Activated effector memory CD4-positive, alpha-beta T cell treated with Interleukin-2 at 50 U/mL for 16 hours (primary cell): ENCODE measurements at places on chromosomes 16 and 17.
A peak's percentile ranks its signal among the peaks of the same experiment; 100 is the strongest.

DNA sequence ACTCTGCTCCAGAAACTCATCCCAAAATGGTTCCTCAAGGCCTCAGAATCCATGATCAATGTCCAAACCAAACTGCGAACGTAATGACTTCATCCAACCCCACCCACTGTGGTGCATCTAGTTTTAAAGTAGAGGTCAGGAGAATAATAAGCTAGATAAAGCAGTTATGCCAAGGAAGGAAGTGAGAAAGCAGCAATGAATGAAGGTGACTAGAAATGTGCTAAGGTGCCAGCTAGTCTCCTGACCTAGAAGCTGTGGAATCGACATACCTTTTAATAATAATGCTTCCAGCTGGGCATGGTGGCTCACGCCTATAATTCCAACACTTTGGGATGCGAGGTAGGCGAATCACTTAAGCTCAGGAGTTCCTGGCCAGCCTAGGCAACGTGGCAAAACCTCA, 99.2 kb downstream of the SMG6 start:
- DNase-seq: no peak

DNA sequence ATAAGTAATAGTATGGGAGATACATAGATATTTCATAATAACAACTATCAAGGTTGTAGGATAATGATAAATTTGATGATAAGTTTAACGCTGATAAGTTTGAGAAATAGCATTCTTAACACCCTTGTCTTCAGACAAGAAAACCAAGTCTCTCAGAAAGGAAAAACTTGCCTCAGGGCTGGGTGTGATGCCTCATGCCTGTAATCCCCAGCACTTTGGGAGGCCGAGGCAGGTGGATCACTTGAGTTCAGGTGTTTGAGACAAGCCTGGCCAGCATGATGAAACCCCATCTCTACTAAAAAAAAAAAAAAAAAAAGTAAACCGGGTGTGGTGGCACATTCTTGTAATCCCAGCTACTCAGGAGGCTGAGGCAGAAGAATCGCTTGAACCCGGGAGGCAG, 90.7 kb downstream of the SHISA9 start:
- DNase-seq: no peak

GRCh38 chr17:65131946-65132345, 5.2 kb upstream of the RGS9 start:
- no peak for DNase-seq

GRCh38 chr17:13413001-13413400, 188.7 kb downstream of the HS3ST3A1 start:
- DNase-seq: no peak

DNA sequence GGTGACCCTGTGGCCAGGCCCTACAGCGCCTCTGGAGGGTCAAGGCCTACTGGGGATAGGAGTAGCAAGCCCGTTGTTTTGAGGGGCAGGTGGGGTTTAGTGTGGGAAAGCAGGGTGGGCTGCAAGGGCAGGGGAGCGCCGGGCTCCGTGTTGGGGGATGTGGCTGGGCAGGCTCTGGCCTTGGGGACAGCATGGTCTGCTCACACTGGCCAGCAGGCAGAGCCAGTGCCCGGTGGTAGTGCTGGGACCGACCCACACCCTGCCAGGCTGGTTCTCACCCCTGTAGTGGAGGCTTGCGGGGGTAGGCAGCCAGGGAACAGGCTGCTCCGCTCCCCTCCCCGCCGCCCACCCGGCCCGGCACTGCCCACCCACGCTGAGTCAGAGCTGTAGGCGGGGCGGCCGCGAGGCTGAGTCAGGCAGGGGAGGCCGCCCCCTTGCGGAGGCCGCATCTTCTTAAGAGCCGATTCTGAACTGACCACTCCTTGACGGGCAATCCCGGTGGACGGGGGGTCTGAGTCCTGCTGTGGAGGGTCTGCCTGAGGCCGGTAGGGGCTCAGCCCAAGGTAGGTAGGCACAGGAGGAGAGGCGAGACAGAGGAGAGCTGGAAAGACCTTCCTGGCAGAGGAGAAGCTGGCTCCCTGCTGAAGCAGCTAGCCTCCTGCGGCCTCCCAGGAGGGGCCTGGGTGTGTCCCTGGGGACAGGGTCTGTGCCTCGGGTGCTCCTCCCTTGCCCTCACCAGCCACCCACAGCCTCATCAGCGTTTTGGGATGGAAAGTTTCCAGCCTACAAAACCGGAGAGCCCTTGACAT, 62.4 kb downstream of the BAIAP2 start:
- peak; percentile 34 for DNase-seq
